Smooth muscle cell of the pulmonary artery (primary cell): ENCODE measurements at places on chromosomes 7 and 10. TPM values are rescaled to one million over a fixed set of nuclear protein-coding genes. Genes with fewer than 3 reads are reported as not detected.

MUC12 gene
- total RNA-seq = 0.23 TPM in 1 of 2 replicates, not detected in the other

MYO1G gene
- 0.07 TPM in 2 replicates for total RNA-seq

DPP6 gene
- total RNA-seq = not detected in 2 replicates

THSD7A gene
- total RNA-seq = 0.13 and 0.17 TPM in 2 replicates

AKR1C8 gene
- total RNA-seq = not detected in 2 replicates

AP5Z1 gene
- total RNA-seq = 22.4 and 37.1 TPM in 2 replicates

PCLO gene
- total RNA-seq = 0.03 and 0.07 TPM in 2 replicates

MTG1 gene
- 19.9 and 29.1 TPM in 2 replicates for total RNA-seq

BHLHA15 gene
- total RNA-seq = 0.26 and 1.4 TPM in 2 replicates
